ENCODE measurements at places on chromosomes 6 and 20. TPM values are rescaled to one million over a fixed set of nuclear protein-coding genes. Genes with fewer than 3 reads are reported as not detected.

TTLL9 gene
- not detected for total RNA-seq

PRRT1 gene
- 0.66 TPM for total RNA-seq

BPIFB6 gene
- not detected for total RNA-seq

CDH26 gene
- total RNA-seq, result 0.13 TPM

ANKRD66 gene
- not detected for total RNA-seq

BNIP5 gene
- total RNA-seq, result 0.04 TPM

RBBP9 gene
- total RNA-seq, result 15.0 TPM

CDK19 gene
- total RNA-seq, result 7.9 TPM

SPATA25 gene
- total RNA-seq, result 0.50 TPM

EFHC1 gene
- total RNA-seq, result 10.9 TPM

CAPN11 gene
- total RNA-seq, result not detected

B4GALT5 gene
- total RNA-seq, result 57.9 TPM

ELOVL2 gene
- 6.1 TPM for total RNA-seq

STX11 gene
- total RNA-seq, result 2.4 TPM

LY6G6D gene
- total RNA-seq, result not detected

DSP gene
- total RNA-seq, result 40.4 TPM

LPA gene
- total RNA-seq, result 0.21 TPM

HM13 gene
- total RNA-seq, result 251 TPM

All from A549 treated with dexamethasone at 1 μM for 4 hours (cell line).